SK-N-SH treated with all-trans-retinoic acid at 6 μM for 48 hours (cell line): ENCODE measurements at places on chromosomes 5 and 9.
A peak's percentile ranks its signal among the peaks of the same experiment; 100 is the strongest.

DNA sequence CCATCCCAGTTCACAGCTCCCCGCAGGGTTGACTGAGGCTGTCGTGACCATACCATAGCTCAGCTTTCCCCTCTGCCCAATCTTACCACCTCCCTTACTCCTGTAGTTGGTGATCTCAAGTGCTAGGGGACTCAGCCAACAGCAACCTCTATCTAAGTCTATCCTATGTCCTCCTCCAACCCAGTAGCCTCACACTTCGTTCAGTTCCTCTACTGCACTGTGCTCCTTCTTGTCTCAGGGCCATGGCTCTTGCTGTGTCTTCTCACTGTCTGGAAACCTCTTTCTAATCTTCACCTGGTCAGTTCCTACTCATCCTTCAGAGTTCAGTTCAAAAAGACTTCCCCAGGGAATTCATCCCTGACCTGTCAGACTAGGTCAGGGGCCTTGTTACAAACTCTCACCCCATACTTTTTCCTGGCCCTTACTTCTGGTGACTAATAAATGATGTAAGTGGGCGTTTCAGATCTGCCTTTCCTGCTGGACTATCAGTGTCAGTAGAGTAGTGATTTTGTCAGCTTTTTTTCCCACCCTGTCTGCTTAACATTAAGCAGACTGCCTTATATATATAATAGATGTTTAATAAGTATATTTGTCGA lies 53.6 kb upstream of the NR3C1 start:
- peak; percentile 81 for ATAC-seq

- ATAC-seq, result no peak
Measured at GRCh38 chr5:32499261-32499660, 54.7 kb upstream of the ZFR start.

- ATAC-seq, result peak; percentile 36; the same call in 2 of the 3 replicates
Measured at GRCh38 chr9:134564431-134565170, 77.0 kb upstream of the COL5A1 start.

GRCh38 chr9:95864852-95865580 lies 10.5 kb upstream of the ERCC6L2 start:
- ATAC-seq, result no peak
